ENCODE measurements at places on chromosomes 2 and 18.

GRCh38 chr2:105261061-105261460, 19.5 kb downstream of the GPR45 start:
- no peak for DNase-seq

DNA sequence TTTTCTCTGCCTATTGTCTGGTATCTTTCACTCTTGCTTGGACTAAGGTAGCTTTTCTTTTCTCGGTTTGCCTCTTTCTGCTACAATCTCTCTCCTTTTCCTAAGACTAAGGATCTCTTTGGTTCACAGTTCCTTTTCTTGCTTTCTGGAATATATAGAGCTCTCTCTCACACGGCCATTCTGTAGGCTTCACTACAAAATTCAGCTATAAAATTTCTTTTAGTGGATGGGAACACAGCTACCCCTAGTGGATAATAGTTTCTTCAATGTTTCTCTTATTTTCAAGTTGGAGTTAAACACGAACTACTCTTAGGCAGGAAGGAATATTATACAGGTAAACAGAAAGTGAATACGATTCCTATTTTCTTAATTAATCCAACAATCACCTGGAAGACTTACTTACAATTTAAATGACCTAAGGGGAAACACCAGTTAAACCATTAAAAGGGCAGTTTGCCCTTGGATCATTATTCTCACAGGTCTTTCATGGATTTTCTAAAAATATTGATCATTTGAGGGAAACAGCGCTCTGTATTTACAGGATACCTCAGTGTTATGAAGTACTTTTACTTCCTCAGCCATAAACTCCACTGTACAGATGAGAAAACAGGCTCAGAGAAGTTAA, 140.5 kb downstream of the LRP2 start:
- DNase-seq, result no peak

- no peak for DNase-seq
These were observed 24.5 kb upstream of the KCNE4 start for GRCh38 chr2:223027442-223027841.

DNA sequence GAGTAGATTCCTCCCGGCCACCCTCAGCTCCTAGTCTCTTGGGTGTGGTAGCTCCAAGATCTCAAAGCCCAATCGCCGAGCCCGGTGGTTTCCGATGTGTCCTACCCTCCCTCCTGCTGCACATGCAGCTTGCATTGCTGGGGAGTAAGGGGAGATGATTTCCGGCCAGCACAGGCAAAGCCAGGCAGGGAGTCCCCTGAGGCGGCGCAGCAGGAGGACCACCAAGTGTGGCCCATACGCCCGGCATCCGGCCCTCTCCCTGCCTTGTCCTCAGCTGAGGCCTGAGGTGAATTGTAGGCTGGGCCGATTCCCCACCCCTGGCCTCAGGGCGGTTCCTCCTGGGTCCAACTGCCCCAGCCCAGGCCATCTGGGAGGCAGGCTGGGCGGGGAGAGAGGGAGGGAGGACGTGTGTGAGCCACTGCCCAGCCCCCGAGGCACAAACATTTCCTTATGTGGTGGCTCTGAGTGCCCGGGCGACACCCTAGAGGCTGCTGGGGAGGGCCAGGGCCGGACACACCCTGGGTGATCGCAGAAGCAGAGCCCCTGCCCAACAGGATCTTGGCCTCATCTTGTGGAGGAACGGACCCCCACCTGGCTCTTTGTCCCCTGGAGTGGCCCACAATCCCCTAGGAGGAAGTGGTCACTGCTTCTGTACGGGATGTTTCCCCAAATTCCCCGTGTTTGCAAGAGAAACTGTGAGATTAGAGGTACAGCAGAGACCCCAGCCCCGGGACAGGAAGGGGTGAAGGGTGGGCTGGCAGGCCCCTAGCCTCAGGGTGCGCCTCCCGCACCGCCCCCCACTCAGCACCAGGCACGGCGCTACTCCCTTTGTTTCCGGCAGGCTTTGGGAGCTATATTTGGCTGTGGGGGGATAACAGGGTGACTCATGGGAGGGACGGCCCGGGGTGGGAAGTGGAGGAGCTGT, 41.9 kb upstream of the PTMA start:
- no peak for DNase-seq

GRCh38 chr2:182186132-182186735, 200.6 kb downstream of the PPP1R1C start:
- DNase-seq, result no peak

- no peak for DNase-seq
These were observed 89.6 kb upstream of the PMAIP1 start for GRCh38 chr18:59810183-59810582.

DNA sequence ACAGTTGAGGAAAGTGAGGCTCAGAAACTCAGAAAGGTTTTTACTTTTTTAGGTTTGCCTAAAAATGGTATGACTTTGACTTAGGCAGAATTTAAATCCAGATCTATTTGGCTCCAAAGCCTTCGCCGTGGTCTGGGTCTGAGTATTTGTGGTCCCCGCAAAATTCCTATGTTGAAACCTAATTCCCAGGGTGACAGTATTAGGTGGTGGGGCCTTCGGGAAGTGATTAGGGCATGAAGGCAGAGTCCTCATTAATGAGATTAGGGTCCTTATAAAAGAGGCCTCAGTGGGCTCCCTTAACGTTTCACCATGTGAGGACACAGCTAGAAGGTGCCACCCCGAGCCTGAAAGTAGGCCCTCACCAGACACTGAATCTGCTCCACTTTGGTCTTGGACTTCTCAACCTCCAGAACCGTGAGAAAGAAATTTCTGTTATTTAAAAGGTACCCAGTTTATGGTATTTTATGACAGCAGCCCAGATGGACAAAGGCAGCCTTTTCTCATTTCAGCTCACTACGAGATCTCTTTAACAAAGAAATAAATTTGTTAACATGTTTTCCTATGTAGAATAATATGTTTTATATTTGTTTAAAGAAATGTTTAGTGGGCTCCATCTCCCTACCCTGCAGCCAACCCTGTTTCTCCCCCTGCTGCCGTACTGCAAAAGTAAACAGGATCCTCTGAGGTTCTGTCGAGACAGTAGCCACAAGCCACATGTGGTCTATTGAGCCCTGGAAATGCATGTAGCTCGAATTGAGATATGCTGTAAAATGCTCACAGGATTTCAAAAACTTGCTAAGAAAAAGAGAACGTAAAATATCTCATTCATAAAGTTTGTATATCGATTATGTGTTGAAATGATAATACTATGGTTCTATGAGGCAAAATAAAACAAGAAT, 80.6 kb downstream of the MOGAT1 start:
- DNase-seq, result no peak

- no peak for DNase-seq
These were observed 1.1 kb upstream of the MBOAT2 start for GRCh38 chr2:9004338-9005204.

GRCh38 chr2:133344849-133345248, 223.4 kb downstream of the NCKAP5 start:
- no peak for DNase-seq
